ENCODE measurements at places on chromosomes 6 and 20.

DNA sequence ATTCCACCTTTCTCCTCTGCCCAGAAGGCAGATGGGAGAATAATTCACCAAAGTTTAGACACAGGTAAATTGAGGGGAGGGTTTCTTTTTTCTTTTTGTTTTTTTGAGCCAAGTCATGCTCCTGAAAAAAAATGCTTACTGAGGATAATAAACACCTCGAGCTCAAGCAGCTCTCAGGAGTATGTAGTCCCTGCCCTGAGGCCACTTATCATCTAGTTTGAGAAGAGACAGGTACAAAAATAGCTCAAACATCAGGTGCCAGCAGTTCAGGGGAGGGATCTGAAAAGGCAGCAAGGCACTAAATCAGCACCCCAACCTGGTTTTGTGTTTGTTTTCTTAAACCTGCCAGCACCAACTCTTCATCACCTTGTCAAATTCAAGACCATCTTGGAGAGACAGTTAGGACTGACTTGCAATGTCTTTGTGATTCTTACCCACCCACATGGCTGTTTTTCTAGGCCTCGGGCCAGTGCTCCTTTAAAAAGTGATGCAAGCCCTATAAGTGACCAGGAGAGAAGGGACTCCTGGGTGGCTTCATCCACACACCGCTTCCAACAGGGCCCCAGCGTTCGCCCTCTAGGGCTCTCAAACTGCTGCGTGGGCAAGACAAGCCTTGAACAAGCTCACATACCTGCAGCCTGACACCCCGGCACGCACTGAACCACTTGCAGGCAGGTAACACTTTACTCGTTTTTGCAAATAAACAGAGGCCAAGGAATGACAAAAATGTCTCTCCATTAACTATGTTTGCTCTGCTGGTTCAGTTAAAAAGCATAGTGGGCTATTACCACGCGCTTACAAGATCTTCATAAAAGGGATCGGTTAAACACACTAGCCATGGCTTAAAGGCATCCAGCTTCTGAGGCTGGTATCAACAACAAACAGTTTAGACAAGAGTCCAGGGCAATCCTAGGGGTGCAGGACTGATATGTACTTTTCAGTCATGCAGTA, 13.9 kb downstream of the JAG1 start:
- DNase-seq = peak; percentile 48

- no peak for DNase-seq
Observed at GRCh38 chr20:19690462-19690861, 67.6 kb upstream of the RIN2 start.

GRCh38 chr6:139510040-139510790, 135.8 kb upstream of the CITED2 start:
- no peak for DNase-seq

GRCh38 chr20:18981962-18982539, 168.5 kb downstream of the SCP2D1 start:
- no peak for DNase-seq

- no peak for DNase-seq
Observed at GRCh38 chr6:53306819-53307347, 41.9 kb downstream of the ELOVL5 start.

DNA sequence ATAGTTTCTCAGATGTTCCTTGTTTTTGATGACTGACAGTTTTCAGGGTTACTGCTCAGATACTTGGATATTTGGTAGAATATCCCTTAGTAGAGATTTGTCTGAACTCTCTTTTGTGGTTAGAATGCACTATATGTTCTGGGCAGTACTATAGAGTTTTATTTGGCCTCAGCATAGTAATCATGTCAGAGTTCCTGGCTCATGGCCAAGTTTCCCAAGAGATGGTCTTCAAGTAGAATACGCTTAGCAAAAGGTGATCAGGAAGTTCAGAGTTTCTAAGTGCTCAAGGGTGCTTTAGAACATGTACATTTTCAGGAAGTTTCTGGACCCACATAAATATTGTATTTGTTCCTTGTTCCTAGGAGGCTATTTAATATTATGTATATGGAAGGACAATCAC, 1209.7 kb upstream of the GJE1 start:
- DNase-seq = no peak

DNA sequence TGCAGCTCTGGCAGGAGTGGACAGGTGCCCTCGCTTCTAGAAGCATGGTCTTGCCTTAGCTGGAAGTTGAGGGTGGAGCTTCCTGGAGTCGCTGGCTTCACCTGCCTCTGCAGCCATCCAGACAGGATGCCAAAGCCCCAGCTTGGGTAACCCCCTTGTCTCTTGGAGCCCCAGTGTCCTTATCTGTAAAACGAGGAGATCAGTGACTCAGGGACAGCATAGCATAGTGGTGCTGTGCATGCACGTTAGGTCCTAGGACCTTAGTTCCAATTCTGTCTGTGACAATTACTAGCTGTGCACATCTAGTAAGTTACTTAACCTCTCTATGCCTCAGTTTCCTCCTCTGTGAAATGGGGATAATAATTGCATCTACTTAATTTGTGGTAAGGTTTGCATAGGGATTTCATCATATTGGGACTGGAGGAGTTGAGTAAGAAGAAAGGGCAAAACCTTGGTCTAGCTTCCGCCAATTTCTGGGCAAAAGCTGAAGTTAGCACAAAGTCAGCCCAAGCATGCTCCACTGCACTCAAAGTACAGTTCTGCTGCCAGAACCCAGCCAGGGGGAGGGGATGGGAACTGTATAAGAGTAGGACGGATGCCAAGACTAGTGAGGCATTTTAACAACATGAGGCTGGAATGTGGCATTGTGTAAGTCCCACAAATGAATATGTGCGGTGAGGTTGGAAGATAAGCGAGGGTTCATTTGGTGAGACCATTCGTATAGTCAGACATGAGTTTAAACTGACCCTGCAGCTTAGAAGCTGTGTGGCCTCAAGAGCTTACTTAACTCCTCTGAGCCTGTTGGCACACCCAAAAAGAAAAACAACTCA, 24.5 kb downstream of the TOX2 start:
- DNase-seq = peak; percentile 73

GRCh38 chr20:51540580-51540979, 1.9 kb downstream of the NFATC2 start:
- no peak for DNase-seq

DNA sequence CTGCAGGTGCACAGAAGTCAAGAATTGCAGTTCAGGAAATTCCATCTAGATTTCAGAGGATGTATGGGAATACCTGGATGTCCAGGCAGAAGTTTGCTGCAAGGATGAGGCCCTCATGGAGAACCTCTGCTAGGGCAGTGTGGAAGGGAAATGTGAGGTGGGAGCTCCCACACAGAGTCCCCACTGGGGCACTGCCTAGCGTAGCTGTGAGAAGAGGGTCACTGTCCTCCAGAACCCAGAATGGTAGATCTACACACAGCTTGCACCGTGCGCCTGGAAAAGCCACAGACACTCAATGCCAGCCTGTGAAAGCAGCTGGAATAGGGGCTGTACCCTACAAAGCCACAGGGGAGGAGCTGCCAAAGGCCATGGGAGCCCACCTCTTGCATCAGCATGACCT, 681.4 kb downstream of the EPHA7 start:
- DNase-seq = no peak

DNA sequence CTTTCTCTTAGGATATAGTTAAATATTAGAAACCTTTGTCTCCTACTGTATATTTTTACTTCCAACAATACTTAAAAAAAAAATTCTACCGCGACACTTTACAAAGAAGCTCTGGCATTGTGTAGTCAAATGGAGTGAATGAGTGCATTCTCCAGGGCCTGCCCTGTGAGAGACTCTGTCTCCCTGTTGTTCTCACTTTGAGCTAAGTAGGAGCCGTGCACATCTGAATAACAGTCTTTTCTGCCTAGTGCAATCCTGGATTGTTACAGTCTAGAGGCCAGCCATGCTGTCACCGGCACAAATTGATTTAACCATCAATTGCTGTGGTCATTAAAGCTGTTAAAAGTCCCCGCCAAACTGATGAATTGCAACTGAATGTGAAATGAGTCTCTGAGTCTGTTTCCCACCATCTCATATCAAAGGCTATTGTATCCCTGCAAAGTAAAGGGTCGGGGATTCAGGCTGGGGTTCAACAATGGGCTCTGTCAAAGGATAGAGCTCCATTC, 156.0 kb downstream of the RFPL4B start:
- DNase-seq = no peak

- no peak for DNase-seq
Observed at GRCh38 chr20:51493346-51493791, 49.1 kb downstream of the NFATC2 start.

DNA sequence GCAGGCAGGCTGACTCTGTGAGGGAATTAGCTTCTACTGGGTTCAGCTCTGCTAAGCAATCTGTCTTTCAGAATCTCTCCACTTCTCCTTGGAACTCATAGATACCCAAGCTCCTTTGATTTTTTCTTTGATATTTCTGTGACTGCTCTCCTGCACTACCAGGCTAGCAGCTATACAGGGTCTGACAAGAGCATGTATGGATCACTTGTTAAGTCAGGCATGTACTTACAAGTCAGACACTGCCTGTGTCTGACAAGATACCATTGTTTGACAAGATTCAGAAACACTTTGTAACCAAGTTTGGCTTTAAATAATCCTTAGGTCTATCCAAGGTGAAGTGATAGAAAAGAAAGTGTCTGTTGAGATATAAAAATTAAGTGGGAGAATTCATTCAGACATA, 79.5 kb downstream of the SESN1 start:
- DNase-seq = no peak

DNA sequence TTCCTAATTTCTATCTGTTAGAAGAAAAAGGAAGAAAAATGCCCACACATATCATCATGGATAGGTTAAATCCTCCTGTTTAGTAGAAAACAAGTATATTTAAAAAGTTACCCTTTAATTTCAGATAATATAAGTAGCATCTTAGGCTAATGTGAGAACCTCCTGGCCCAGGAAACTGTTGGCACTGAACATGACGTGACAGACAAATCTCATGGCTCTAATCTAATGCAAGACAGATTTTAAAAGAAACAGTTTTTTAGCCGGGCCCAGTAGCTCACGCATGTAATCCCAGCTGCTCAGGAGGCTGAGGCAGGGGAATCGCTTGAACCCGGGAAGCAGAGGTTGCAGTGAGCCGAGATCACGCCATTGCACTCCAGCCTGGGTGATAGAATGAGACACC, 22.9 kb downstream of the CYP39A1 start:
- no peak for DNase-seq

- no peak for DNase-seq
Observed at GRCh38 chr6:13769655-13770053, 44.7 kb downstream of the MCUR1 start.

- DNase-seq = no peak
Observed at GRCh38 chr6:147559006-147559405, 50.5 kb downstream of the SAMD5 start.

GRCh38 chr20:49814057-49814694, 1.5 kb downstream of the SLC9A8 start:
- no peak for DNase-seq

- DNase-seq = no peak
Observed at GRCh38 chr6:85049282-85049681, 284.9 kb upstream of the TBX18 start.

- DNase-seq = no peak
Observed at GRCh38 chr6:50820869-50821264, 2.2 kb downstream of the TFAP2B start.

DNA sequence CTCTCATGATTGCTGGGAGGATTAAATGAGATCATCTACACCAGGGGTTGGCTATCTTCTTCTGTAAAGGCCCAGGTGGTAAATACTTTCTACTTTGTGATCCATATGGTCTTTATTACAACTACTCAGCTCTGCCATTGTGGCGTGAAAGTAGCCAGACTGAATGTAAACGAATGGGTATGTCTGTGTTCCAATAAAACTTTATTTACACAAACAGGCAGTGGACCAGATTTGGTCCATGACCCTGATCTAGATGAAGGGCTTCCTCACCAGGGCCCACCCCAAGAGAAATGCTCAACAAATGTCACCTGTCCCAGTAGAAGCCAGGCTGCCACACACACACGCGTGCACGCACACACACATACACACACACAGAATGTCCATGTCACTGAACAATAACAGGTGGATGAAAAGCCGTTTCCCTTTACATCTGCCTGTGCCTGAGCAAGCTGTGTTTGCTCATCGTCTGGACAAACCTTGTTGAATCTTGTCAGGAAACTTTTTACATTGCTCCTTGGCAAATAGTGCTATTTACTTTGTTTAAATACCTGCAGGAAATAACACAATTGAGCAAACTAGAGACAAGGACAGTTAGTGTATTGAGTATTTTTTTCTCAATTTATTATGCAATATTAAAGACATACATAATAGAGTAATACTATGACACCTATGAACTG, 114.3 kb downstream of the EYA2 start:
- DNase-seq = peak; percentile 14

DNA sequence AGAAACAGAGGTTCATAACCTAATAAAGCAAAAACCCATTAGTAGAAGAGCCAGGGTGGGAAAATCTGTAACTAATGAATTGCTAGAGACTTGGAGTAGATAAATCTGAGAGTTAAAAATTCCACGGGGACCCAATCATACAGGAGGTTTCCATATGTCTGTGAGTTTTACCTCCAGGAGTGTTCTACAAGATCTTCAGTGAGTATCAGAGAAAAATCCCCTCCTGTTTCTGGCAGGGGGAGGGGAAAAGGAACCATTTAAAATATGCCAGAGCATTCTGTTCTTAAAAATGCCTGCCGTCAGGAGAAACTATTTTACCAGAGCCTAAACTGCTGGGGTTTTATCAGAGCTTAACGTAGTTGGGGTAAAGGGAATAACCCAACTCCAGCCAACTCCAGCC, 54.0 kb upstream of the PLN start:
- DNase-seq = no peak

GRCh38 chr20:24102290-24102689, 113.7 kb upstream of the GGTLC1 start:
- DNase-seq = no peak

DNA sequence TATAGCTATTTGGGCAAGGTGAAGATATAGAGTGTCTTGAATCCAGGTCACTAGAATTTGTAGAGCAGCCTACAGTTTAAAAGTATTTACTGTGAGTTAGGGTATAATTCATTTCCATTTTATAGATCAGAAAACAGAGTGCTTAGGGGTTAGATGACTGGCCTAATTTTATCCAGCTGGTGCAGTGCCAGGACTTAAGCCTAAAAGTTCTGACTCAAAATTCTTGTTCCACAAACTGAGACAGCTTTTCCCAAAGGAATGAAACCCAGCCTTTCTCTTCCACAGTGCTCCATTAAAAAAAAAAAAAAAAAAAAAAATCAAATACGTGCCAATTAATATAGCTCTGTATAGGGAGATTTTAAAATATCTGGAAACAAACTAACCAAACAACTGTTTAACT, 441.0 kb upstream of the MARCKS start:
- no peak for DNase-seq

GRCh38 chr6:108337721-108338120, 42.9 kb downstream of the AFG1L start:
- DNase-seq = no peak

GRCh38 chr6:106527979-106528378, 101.3 kb downstream of the RTN4IP1 start:
- no peak for DNase-seq

- DNase-seq = no peak
Observed at GRCh38 chr6:48883116-48883515, 579.9 kb downstream of the MMUT start.

Data from sciatic nerve (tissue), 2 donors.